Stimulated activated CD4-positive, alpha-beta T cell treated with anti-CD3 and anti-CD28 coated beads, Interleukin-2, amount 100 ng/mL, for 4 hours (primary cell): ENCODE measurements at places on chromosomes 11 and 22.

GRCh38 chr11:132983641-132983978, 548.7 kb downstream of the OPCML start:
- no peak for DNase-seq

- no peak for DNase-seq
Measured at GRCh38 chr11:82703796-82704195, 29.9 kb downstream of the FAM181B start.

- no peak for DNase-seq
Measured at GRCh38 chr11:115362997-115363396, 141.2 kb downstream of the CADM1 start.

GRCh38 chr22:22578702-22579424, 19.8 kb upstream of the PRAME start:
- DNase-seq = no peak

- no peak for DNase-seq
Measured at GRCh38 chr22:48389916-48390315, 1437.8 kb downstream of the BRD1 start.

- DNase-seq = no peak
Measured at GRCh38 chr11:36402568-36403170, 106.6 kb downstream of the PRR5L start.

DNA sequence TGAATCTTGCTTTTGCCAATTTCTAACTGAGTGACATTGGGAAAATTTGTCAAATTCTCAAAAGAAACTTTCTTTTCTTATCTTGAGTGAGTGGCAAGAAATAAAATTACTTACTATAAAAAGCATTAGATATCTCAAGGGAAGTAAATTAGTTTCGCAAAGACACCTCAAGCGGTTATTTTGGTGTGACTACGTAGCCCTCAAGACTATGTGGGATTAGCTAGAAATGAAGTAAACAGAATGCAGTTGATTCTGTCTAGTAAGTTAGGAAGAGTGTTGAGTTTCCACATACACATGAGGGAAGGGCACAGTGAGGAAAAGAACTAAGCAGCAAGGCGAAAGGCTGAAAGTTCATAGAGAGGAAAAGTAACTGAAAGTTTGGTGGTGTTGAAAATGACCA, 28.3 kb upstream of the MS4A6A start:
- no peak for DNase-seq

DNA sequence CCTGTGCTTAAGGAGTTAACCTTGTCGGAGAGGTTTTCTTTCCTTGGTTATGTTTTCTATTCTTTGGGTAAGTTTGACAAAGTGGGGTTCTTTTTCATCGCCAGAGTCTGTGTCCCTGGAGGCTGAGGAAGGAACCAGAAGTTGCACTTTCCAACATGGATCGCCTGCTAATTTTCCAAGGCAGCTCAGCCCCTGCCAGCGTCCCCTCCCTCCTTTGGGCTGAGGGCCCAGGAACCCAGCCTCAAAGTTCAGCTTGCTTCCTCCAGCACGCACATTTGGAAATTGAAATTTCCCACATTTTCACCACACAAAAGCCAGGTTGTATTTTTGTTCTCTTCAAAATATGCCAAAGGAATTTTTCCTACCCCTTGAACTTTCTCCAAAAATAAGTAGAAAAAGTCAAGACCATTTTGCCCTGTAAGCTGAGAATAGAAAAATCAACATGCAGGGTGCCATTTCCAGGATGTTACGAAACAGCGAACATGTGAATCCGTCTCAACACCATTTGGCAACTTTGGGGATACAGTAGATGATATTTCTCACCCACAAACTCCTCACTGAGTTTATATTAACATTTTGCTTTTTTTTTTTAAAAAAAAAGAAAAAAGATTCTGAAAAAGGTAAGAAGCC, 343.5 kb downstream of the TENM4 start:
- DNase-seq = no peak

- no peak for DNase-seq
Measured at GRCh38 chr11:75597636-75598035, 35.6 kb downstream of the SERPINH1 start.

DNA sequence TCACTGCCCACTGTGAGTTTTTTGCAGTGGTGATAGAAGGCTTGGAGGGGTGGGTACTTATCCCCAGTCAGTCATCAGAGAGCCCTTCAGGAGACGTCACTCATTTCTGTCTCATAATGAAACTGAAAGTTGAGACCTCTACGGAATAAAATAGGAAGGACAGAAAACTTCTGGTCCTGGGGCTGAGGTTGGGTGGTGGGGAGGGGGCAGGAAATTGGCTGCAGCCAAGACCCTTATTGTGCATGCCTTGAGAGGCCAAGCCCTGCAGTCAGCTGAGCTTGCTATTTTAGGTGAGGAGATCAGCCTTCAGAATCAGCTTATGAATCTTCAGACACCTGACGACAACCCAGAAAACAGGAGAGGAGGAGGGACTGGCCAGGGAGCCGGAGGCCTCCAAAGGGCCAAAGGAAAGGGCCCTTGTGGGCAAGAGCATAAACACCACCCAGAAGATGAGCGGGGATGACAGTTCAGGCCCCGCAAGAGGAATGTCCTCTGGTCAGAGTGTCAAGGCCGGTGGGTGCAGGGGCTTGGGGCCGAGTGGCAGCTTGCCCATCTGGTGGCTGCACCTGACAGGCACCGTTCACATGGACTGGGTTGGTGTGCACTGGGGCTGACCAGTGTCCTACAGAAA, 17.9 kb upstream of the ADA2 start:
- DNase-seq = no peak

DNA sequence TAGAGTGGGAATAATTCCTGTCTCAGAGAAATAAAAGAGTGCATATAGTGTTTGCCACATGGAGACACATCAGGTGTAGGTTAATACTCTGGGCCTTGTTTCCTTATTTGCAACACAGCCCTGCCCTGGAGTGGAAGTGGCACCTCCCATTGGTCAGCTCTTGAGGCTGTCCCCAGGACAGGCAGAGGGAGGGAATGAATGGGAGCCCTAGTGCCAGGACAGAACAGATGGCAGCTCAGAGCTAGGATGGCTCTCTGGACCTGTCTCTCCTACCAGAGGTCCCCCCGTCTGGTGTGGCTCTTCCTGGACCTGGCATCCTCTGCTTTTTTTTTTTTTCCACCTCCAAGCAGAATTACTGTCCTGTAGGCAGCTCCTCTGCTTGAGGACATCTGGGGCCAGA, 35.6 kb downstream of the LIMK2 start:
- no peak for DNase-seq

DNA sequence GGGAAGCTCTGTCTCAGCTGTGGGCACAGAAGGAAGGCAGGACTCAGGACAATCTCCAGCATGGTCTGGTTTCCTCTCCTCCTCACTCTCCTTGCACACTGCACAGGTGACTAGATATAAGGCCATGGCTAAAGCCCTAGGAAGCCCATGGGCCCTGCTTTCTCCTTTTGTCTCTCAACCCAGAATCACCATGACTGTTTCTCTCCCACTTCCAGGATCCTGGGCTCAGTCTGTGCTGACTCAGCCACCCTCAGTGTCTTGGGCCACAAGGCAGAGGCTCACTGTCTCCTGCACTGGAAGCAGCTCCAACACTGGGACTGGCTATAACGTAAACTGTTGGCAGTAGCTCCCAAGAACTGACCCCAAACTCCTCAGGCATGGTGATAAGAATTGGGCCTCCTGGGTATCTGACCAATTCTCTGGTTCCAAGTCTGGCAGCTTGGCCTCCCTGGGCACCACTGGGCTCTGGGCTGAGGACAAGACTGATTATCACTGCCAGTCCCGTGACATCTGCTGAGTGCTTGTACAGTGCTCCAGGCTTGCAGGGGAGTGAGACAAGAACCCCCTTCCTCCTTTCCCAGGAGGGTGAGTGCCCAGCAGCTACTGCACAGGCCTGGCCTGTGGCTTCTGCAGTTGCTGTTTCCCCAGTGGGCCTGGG, 104.0 kb upstream of the TOP3B start:
- DNase-seq = no peak

DNA sequence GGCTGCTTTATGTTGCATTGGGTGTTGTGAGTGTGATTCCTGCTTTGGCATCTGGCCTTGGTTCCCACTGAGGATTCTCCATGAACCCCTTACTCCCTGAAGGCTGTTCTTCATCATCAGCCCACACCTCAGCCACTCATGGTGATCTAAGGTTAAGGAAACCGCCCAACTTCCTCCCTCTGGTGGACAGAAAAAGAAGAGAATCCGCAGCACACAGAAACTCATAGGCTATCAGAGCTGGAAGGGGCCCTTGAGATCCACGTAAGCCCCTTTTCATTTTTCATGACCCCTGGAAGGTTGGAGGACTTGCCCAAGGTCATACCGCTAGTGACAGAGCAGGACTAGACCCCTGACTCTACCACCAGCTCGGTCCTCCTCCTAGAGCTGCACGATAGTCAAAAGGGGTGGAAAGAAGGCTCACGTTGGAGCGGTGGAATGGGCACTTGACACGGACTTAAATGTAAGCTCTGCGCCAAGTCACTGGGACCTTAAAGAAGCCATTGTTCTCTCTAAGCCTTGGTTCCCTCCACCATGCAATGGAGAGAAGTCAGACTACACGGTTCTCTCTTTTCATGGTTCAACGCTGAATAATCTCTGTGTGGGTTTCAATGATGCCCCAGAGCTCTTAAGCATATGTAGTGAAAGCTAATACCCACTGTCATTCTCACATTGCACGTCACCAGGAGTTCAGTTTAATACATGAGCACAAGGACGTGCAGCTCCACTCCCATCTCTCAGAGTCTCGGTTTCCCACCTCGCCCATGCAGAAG, 83.6 kb upstream of the CRTAM start:
- peak; percentile 25 for DNase-seq

DNA sequence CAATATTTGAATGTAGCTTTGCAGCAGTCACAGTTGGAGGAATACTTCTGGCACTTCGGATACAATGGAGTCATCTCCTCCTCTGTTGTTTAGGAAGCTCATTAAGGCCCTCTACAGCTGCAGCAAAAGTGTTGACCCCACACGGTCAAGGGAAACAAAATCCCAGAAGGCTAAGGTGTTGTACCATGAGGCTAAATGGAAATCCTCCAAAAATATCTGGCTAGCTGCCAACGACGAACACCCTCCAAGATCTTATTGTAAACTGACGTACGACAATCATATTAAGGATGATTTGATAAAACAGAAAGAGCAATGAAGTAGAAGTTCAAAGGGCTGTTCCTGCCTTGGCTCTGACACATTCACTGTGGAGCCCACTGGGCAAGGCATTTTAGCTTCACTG, 4.0 kb downstream of the POGLUT3 start:
- DNase-seq = no peak

GRCh38 chr11:7056828-7057513, 31.8 kb upstream of the RBMXL2 start:
- no peak for DNase-seq
